ENCODE measurements at places on chromosomes 12 and 14.

DNA sequence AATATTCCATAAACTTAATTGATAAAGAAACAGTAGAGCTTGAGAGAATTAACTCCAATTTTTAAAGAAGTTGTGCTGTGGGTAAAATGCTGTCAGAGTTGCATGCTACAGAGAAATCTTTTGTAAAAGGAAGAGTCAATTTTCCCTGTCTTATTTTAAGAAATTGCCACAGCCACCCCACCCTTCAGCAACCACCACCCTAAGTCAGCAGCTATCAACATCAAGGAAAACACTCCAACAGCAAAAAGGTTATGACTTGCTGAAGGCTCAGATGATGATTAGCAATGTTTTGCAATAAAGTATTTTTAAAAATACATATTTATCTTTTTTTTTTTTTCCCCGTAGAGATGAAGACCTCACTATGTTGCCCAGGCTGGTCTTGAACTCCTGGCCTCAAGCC lies 6.5 kb upstream of the DRAM1 start:
- no peak for DNase-seq

GRCh38 chr12:123243671-123244262 lies 10.5 kb downstream of the MTRFR start:
- DNase-seq, result no peak

DNA sequence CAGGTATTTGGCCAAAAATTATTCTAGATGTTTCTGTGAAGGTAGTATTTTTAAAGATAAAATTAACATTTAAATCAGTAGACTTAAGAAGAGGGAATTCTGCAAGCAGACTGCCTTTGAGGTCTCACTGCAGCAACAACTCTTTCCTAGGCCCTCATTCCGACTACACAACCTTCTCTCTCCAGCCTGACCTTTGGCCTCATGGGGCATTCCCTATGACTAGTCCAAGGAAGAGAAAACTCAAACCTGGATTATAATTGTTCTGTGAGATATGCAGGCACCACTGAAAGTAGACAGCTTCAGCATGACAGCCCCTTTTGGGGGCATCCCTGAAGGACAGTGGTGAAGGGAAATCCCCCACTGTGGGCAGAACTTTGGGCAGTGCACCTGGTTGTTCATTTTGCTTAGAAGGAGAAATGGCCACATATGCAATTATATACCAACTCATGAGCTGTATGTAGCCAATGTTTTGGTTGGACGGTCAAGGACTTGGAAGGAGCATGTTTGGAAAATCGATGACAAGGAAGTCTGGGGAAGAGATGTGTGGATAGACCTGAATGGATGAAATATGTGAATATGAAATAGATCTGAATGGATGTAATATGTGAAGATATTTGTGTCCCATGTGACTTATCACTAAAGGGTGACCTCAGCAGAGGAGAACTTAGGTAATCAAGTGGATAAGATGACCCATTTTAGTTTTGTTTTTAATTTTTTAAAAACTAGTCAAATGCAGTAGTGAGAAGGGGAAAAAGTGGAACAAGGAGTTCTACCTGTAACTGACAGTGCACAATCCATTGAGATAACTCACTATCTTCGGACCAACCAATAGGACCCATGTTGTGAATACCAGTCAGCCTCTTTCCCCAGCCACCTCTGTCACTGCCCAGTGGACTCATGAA lies 233.3 kb upstream of the FOXN3 start:
- no peak for DNase-seq

DNA sequence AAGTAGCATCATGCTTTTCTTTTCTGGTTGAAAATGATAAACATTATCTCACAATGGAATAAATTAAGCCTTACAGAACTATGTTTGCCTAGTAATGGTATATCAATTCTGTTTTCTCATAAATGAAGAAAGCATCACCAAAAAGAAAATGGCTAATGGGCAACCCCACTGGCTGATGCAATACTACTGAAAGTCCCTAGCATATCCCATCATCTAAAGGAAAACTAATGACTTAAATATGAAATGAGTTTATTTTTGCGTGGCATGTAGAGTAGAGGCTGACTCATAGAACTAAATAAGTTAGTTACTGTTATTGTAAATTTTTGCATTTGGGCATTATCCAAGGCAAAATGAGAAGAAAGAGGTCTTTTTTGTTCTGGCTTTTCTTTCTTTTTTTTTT lies 1156.3 kb upstream of the SEL1L start:
- no peak for DNase-seq

- DNase-seq, result no peak
Observed at GRCh38 chr12:77382096-77382742, 316.9 kb upstream of the E2F7 start.
